GM18507 (cell line): ENCODE measurements at places on chromosomes 5 and 9.

- DNase-seq, result no peak
These were observed 33.9 kb upstream of the FOXB2 start for GRCh38 chr9:76985581-76985980.

DNA sequence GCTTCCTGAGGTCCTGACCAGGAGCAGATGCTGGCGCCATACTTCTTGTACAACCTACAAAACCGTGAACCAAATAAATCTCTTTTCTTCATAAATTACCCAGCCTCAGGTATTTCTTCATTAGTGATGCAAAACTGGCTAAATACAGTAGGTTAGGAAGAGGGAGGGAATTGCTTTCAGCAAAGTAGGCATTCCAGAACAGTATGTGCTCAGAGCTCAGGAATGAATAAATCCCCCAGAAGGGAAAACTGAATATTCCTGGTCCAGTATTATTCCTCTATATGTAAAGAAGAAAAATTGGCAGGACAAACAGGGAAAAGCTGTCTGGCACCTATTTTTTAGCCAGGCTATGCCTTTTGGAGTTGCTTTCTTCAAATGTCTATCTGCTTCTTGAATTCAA, 577.1 kb downstream of the PSAT1 start:
- no peak for DNase-seq

DNA sequence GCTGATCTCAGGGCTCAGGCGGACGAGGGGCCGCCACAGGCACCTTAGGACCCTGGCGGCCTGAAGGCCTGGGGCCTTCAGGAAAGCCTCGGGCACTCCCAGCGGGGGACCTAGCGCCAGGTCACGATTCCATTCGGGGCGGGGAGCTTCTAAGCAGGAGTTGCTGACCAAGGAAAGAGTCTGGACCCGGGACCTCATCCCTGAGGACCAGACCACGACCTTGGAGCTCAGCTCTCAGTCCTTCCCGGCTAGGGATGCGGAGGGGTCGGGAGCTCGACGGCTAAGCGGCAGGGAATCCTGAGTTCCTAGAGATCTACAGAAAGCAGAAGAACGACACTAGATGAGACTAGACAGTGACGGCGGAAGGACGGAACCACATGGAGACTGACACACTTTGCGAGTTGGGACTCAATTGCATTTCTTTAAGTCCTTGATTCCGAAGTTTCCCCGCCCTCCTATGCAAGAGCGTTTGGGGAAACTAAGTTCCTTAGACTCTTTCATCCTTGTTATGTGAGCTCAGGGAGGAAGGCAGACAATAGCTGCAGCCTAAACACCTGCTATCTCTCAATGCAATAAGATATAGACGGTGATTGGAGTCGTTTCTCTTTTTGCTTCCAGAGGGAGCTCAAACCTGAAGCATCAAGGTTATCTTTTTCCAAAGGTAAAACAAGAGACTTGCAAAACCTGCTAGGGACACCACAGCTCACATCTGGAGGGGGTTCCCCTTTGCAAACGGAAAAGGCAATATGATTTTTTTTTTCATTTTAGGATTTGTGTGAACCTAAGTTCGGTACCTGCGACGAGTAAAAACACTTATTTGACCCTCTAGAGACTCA, 9.7 kb downstream of the NR2F1-AS1 start:
- DNase-seq, result no peak

DNA sequence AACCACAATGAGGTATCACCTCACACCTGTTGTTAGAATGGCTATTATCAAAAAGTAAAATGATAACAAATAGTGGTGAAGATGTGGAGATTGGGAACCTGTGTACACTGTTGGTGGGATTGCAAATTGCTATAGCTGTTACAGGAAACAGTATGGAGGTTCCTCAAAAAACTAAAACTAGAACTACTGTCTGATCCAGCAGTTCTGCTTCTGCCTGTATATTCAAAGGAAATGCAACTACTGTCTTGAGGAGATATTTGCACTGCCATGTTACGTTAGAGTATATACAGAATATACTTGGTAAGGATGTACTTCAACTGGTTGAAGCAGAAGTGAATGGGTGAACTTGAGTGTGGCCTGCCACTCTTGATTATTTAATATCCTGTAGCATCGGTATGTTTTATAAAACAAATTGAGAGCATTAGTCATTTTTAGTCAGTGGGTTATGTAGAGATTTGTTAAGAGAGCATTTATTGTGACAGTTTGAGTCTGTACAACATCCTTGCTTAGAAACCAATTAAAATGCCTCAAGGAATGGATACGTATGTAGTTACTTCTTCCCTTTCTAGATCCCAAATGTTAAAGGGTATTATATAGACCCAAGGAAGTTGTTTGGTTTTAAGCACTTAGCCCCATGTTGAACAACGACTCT, 37.5 kb downstream of the ZCCHC7 start:
- DNase-seq, result no peak

DNA sequence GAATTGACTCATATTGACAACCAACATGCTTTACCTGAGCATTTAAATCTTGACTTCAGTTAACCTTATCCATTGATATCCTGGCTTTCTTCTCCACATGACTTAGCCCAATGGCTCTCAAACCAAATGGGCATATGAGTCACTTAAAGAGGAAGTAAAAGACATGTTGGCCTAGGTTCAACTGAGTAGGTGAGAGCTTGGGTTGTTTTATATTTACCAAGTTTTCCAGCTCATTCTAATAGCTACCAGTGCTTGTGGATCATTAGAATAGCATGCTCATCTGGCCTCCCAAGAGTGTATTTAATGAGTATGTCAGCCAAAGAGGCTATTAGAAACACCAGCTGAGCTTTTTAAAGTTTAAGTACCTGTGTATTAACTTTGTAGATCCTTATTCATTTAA, 1049.0 kb downstream of the PTPRD start:
- DNase-seq, result no peak

- no peak for DNase-seq
These were observed 53.6 kb downstream of the ERGIC1 start for GRCh38 chr5:172887692-172888091.

GRCh38 chr9:127637322-127637847, 25.3 kb downstream of the STXBP1 start:
- no peak for DNase-seq

DNA sequence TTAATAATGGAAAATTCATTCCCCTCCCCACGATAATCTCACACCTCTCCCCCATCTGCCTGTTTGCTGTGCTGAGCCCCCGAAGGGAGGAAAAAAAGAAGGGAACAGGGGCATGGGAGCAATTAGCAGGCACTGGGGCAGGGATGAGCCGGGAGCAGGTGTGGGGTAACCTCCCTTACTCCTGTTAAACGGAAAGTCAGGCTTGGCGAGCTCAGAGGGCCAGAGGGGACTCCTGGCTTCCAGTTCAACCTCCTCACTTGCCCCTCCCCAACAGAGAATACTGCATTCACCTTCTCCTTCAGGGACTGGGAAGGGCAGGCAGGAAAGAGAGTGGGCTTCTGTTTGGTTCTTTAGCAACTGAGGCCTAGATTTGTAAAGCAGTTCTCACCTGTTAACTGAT, 1.6 kb downstream of the AFAP1L1 start:
- no peak for DNase-seq

DNA sequence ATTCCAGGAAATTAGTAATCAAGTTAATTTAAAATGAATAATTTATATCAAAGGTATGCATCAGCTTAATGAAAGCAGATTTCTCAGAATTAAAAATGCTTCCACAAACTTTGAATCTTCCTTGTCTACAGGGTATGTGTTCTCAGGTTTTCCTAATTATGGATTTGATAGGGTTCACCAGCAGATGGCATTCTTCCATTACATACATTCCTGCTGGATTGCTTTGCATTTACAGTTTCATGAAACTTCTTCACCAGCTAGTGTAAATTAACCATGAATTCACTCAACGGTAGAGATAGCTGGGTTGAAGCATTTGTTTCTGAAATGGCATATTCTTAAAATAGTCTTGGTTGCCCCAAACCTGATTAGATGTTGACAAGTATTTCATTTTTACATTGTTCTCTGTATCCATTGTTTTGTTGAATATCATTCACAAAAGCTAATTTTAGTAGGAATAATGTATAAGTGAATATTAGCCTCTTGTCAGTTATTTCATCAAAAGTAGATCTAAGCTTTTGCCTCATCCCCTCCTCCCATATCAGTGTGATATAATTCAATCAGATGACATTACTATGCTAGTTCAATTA, 68.7 kb upstream of the WDR41 start:
- no peak for DNase-seq

DNA sequence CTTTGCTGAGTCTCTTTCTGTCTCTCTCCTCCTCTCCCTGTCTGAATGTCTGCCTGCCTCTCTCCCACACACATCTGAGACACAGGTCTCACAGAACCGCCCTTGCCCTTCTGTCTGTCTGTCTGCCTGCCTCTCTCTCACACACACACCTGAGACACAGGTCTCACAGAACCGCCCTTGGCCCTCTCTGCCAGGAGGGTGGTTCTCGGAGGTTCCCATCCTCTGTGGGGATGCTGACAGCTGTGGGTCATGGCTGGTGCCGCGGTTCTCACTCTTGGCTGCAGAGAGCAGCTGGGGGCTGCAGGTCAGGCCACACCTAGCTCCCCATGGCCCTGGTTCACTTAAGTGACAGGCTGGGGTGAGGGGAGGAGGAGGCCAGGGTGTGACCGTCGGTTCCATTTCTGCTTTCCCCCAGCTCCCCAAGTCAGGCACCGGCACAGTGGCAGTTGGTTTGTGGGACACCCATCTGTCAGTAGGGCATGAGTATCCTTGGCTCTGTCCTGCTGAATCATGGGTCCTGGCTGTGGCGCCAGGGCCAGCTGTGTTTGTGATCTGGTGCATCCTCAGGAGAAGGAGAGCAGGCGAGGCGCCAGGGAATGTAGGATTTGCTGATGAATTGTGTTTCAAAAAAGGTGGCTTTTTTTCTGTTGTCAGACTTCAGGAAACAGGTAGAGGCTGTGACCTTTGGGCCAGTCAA, 42.3 kb upstream of the CLPTM1L start:
- DNase-seq, result no peak

DNA sequence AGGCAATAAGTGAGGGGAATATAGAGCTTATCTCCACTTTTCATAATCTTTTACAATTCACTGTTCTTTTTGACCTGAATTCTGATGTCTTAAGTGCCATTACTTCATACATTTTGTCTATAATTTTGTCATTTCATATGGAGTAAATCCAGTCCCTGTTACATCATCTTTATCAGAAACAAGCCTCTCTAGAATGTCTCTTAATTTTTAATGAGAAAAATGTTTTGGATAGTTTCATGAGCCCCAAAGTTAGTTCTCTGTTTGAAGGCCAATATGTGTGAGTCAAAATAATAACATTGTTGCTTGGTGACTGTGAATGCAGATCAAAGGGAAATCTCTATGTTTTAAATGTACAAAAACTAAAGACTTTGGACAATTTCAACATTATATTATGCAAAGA, 329.6 kb upstream of the ARRDC3 start:
- DNase-seq, result no peak
